Cardiac fibroblast (primary cell): ENCODE measurements at places on chromosomes 3 and 15.

- peak; percentile 16 for DNase-seq
These were observed 610 bp downstream of the ARID3B start for GRCh38 chr15:74541494-74542165.

- DNase-seq: no peak
These were observed 69.5 kb downstream of the CADPS start for GRCh38 chr3:62805580-62806277.

DNA sequence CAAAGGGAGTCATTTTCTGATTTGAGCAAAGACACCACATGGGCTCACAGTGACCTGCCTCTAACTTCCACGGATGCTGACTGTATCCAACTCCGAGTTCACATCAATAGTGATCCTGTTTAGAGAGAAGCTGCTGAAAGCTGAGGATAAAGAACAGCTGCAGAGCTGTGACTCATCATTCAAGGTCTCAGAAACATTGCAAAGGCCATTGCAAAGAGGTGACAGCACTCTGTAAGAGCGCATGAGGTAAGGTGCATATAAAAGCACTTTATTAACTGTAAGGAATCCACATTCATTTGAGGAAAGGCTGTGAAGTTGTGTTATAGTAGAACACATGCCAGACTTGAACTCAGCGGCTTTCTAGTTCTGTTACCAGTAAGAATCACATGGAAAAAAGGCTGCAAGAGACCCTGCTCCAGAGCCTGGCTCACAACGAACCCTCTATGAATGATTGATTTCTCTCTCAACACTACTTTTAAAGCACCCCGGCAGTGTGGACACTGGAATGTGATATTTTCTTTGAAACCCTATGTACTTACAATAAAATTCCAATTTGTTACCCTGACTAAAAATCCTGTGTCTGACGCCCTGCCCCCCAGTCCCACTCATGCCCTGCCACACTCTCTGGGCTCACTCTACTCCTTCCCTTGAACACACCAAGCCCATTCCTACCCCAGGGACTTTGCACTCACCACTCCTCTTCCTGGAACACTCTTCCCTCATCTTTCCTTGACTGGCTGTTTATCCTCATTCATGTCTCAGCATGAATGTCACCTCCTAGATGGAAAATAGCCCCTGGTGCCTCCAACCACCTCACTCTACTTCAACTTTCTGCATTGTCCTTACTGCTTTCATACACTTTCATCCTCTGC is 111.2 kb downstream of the LSM3 start:
- DNase-seq: peak; percentile 89

DNA sequence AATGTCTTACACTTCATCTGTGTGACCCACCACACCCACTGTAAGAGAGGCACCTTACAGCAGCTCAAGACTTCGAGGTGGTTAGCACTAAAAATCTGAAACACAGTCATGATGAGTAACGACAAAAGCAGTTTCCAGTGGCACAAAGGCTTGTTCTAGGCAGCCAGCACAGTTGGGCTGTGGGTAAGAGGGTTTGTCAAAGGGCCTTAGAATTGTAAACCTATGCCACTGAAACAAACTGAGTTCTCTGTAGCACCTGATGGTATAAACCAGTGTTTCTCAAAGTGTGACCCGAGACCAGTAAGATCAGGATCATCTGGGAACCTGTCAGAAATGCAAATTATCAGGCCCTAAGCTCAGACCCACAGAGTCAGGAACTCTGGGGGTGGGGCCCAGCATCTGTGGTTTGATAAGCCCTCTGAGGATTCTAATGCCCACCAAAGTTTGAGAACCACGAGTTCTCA is 36.5 kb downstream of the DAPK2 start:
- peak; percentile 52 for DNase-seq

DNA sequence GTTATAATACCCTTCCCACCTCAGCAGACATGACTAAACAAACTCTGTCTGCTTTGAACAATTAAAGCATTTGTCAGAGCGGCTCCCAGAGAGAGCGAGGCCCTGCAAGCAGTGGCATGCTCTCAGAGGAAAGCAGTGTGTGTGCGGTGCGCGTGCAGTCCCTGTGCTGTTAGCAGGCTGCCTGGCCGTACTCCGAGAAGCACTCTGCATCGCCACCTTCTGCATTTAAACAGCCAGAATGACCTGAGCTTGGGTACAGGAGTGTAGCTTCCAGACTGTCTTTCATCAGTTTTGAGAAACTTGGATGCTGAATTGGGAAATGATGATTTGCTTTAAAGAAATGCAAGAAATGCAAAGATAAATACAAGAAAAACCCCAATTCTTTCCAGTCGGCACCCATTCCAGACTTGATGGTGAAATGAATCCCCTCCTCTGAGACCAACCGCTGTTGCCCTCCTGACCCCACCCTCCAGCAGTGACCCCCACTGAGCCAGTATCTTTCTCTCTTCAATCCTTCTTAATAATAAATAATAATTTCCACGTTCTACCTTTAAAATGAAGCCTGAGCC is 113.5 kb downstream of the VGLL4 start:
- DNase-seq: peak; percentile 97

GRCh38 chr3:99625643-99626416 is 12.6 kb upstream of the COL8A1 start:
- DNase-seq: no peak

GRCh38 chr3:134336587-134336986 is 37.7 kb downstream of the AMOTL2 start:
- peak; percentile 84 for DNase-seq

DNA sequence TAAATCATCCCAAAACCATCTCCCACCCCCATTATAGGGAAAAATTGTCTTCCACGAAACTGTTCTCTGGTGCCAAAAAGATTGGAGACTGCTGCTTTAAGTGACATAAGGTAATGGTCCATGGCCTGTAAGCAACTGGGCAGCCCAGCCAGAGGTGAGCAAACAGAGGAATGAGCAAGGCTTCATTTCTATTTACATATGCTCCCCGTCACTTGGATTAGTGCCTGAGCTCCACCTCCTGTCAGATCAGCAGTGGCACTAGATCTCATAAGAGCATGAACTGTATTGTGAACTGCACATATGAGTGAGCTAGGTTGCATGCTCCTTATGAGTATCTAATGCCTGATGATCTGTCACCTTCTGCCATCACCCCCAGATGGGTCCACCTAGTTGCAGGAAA is 1159.8 kb upstream of the ALCAM start:
- no peak for DNase-seq

GRCh38 chr15:96687388-96688107 is 357.0 kb downstream of the NR2F2 start:
- no peak for DNase-seq

GRCh38 chr3:42678447-42678846 is 6.9 kb upstream of the KLHL40 start:
- DNase-seq: no peak

GRCh38 chr15:48946074-48946839 is 17.5 kb downstream of the SHC4 start:
- DNase-seq: peak; percentile 69

DNA sequence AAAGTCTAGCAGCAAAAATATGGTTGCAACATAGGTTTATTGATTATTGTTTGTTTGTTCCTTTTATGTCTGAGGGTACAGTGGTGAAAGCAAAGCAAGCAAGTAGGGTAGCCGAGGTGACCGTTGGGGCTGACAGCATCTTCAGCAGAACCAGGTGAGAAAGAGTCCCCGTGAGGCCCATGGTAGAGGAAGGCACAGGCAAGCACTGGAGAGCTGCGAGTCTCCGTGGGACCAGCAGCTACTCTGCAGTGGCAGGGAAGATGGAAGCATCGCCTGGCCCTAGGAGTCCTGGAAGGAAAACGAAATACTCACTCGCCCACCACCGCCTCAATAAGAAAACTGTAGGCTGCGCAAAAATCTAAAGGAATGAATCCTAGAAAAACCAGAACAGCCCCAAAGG is 25.3 kb upstream of the GABRA5 start:
- DNase-seq: no peak

DNA sequence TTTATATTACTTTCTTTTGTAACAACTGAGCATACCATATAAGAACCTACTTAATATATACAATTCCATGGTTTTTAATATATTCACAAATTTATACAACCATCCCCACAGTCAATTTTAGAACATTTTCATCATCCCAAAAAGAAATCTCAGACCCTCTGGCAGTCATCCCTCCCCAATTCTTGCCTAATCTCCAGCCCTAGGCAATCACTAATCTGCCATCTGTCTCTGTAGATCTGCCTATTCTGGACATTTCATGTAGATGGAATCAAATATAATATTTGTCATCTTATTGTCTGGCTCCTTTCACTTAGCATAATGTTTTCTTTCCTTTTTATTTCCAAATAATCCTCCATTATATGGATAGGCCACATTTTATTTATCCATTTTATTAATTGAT is 92.5 kb downstream of the LARS2 start:
- DNase-seq: no peak

GRCh38 chr3:185199206-185199605 is 46.3 kb upstream of the C3orf70 start:
- DNase-seq: no peak

DNA sequence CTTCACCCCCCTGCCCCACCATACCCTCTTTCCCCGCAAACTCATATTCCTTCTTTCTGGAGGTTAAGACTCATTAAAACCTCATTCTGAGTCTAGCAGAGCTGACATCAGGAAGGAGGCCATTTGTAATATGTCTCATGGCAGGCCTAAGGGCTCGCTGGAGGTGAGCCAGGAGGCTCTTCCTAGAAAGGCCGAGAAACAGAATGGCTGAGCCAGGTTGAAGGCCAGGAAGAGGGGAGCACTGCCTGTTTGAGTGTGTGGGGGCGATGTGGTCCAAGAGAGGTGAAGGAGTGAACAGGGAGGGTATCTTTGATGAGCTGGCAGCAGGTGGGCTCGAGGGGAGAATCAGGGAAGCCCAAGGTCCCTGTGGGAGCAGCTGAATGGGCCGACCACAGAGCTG is 317.3 kb downstream of the TLE3 start:
- DNase-seq: peak; percentile 48
